Kidney (tissue), 22 donors: ENCODE measurements at places on chromosomes 4 and X. TPM values are rescaled to one million over a fixed set of nuclear protein-coding genes. Genes with fewer than 3 reads are reported as not detected.
A peak's percentile ranks its signal among the peaks of the same experiment; 100 is the strongest.

The MBNL3 gene
- 34.5 TPM for total RNA-seq

GRCh38 chr4:183264614-183265013, 55.5 kb downstream of the CLDN22 start:
- no peak for DNase-seq

The F9 gene
- total RNA-seq = not detected

DNA sequence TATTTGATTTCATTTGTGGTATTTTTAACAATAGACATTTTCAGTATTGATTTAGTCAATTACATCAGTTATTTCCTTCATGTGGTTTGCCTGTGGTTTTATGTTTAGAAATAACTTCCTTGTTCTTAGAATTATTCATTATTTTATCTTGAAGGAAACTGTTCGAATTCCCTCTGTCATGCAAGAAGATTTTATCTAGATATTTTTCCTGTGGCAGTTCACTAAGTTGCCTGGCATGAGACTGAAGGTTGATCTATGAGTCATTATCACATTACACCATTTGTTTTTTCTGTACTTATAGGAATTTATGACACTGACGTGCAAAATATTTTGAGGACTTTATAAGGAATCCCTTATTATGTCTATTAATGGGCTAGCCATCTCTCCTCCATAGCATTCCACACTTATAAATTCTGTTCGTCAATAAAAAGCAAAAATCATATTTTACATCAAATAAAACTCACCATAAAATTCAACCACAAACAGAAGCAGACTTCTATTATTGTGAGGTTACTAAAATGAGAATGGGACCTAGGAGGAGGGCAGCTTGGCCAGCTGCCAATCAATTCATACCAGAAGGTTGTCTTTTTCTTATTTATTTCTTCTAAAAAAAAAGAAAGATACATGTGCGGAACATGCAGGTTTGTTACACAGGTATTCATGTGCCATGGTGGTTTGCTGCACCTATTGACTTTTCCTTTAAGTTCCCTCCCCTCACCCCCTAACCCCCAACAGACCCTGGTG, 179.0 kb downstream of the KCNIP4 start:
- no peak for DNase-seq

- no peak for DNase-seq
These were observed 102.2 kb downstream of the RAP1GDS1 start for GRCh38 chr4:98363431-98363830.

The KIT gene
- 38.1 TPM for total RNA-seq

GRCh38 chr4:78770091-78770642, 6.0 kb upstream of the BMP2K start:
- no peak for DNase-seq

The SPIN2B gene
- total RNA-seq = 13.7 TPM

The SHROOM2 gene
- 11.8 TPM for total RNA-seq

The DYNLT3 gene
- 30.7 TPM for total RNA-seq

DNA sequence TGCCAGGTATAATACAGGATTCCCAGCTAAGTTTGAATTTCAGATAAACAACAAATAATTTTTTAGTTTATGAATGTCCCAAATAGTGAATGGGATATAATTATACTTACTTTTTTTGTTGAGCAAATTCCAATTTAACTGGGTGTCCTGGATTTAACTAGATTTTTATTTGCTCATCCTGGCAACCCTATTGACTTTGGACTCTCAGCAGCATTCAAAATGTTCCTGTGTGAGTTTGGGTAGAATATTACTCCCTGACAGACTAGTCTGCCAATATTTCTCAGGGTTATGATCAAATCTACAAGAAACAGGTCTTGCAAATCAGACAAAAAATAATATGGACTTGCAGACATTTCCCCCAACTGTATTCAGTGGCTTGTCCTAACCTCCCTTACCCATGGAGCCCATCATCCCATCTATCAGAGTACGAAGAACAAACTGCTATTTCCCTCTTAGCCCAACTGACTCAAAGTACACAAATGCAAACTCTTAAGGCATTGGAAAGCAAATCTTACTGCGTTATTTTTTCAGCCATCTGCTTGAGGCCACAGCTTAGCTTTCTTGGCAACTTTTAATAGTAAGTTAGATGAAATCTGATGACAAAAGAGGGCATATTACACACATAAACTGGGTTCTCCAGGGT, 20.7 kb downstream of the SETD7 start:
- DNase-seq = no peak

DNA sequence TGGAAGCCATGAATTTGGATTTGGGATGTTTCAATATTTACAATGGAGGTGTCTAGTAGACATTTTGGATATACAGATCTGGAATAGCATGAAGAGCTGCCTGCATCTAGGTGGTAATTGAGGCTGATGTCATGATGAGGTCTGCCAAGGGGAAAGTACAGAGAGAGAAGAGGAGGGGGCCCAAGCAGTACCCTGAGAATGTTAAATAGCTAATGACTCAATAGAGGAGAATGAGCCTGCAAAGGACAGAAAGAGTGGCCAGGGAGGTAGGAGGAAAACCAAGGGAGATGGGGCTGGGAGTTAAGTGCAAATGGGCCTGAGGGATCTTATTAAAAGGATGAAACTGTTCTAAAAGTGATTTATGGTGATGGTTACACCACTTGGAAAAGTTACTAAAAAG, 182.2 kb upstream of the KIT start:
- DNase-seq = no peak

DNA sequence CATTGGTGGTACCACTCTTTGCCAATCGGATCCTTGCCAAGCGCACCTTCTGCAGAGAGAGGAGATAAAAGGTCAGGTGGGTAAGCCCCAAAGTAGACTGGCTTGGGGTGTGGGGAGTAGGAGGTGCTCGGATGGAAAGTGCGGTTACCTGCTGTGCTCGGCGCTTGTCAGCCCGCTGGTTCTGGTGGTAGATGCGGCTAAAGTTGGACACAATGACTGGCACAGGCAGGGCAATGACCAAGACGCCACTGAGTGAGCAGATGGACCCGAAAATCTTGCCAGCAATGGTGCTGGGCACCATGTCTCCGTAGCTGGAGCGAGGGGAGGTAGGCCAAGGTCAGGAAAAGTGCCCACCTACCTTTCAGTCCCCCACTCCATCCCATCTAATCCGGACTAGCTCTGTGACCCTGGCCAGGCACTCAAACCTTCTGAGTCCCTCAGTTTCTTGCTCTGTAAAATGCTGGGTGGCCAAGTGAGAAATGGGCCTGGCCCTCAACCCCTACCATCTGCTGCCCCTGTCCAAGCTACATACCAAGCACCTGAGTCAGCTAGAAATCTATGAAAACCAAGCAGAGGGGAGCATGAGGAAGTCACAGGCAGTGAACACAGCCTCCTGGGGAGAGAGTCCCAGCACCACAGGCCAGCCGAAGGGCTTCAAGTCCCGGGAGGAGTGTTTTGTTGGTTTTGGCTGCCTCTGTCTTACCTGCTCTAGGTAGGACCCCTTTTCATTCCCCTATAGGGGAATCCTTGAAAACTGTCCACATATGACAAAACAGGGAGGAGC, 4.7 kb downstream of the KCND1 start:
- no peak for DNase-seq

The MAGEA12 gene
- not detected for total RNA-seq

- no peak for DNase-seq
These were observed 9.6 kb downstream of the BMP3 start for GRCh38 chr4:81040012-81040659.

GRCh38 chr4:58953575-58953974, 1843.4 kb upstream of the IGFBP7 start:
- no peak for DNase-seq

The FGFBP2 gene
- total RNA-seq = 0.72 TPM

DNA sequence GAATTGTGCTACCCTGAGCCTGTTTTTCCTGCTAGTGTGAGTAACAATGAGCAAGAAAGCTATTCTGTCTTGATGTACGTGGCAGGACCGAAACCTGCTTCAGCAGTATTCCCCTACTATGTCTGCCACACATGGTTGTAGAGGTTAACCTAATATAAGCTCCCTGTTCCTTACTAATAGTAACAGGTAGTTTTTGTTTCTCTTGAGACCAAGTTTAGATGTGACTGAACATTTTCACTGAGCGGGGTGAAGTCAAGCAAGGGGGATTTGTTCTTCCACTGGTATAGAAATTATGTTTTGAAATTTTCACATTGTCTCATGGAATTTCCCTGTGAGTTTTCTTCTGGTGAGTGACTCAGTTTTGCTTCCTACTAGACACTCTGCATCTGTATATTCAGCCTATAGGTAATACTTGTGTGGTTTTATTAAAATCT, 37.3 kb downstream of the RRAGB start:
- DNase-seq = no peak

DNA sequence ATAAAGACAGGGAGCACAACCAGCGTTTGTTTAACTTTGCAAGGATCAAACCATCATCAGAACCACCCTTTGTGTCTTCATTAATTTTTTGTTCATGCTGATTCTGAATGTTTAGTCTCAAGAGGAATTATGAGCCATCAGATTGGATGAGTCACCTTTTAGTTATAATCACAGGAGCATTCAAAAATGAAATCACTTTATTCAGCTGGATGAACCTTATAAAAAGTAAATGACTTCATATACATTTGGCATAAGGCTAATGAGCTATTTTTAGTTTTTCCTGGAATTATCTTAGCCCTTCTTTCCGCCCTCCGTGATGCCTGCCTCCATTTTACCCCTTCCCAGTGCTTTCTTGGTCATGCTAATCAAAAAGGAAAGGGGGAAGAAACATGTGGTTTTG, 103.6 kb downstream of the SORBS2 start:
- DNase-seq = no peak

The TMEM192 gene
- 19.6 TPM for total RNA-seq

The SMS gene
- total RNA-seq = 73.6 TPM

- no peak for DNase-seq
These were observed 25.4 kb upstream of the TBC1D1 start for GRCh38 chr4:37865450-37865849.

DNA sequence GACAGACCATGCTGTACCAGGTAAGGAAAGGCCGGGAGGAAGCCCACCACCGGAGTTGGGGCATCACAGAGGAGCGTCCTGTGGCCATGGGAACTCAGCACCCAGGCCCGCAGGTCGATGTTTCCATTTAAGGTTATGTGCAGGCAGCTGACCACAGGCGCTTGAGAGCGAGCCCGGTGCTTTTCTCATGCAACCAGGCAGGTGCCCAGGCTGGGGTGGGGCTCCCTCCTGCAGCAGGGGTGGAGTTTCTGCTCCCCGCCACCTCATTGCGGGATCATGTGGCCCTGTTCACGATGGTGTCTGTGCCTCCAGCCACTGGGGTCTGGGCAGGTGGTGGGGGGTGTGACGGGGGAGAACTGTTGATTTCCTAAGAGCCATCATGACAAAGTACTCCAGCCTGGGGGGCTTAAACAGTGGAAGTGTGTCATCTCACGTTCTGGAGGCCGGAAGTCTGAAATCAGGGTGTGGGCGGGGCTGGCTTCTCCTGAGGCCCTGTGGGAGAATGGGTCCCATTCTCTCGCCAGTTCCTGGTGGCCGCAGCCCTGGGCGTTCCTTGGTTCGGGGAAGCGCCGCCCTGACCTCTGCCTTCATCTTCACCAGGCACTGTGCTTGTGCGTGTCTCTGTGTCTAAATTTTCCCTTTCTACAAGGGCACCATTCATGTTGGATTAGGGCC, 60.9 kb downstream of the CPZ start:
- peak; percentile 49 for DNase-seq

DNA sequence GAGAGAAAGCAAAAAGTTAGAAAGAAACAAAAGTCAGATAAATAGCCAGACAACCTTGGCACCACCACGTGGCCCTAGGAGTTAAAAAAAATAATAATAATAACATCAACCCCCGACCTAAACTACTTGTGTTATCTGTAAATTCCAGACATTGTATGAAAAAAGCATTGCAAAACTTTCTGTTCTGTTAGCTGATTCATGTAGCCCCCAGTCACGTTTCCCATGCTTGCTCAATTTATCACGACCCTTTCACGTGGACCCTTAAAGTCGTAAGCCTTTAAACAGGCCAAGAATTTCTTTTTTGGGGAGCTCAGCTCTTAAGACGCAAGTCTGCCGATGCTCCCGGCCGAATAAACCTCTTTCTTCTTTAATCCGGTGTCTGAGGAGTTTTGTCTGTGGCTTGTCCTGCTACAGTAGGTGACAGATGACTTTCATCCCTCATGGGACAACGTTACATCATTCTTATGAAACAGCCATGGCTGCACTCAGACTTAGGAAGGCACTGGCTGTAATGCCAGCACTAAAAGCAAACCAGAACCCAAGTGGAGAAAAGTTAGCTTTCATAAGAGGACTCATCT, 520 bp downstream of the ACOX3 start:
- DNase-seq = no peak

- DNase-seq = no peak
These were observed 38.0 kb downstream of the PCGF3 start for GRCh38 chr4:743463-744211.

The NWD2 gene
- total RNA-seq = not detected
